ENCODE measurements at places on chromosomes 7 and 10. TPM values are rescaled to one million over a fixed set of nuclear protein-coding genes. Genes with fewer than 3 reads are reported as not detected.

TEX47 gene
- total RNA-seq = not detected

TMEM178B gene
- under 0.01 TPM for total RNA-seq

DNA sequence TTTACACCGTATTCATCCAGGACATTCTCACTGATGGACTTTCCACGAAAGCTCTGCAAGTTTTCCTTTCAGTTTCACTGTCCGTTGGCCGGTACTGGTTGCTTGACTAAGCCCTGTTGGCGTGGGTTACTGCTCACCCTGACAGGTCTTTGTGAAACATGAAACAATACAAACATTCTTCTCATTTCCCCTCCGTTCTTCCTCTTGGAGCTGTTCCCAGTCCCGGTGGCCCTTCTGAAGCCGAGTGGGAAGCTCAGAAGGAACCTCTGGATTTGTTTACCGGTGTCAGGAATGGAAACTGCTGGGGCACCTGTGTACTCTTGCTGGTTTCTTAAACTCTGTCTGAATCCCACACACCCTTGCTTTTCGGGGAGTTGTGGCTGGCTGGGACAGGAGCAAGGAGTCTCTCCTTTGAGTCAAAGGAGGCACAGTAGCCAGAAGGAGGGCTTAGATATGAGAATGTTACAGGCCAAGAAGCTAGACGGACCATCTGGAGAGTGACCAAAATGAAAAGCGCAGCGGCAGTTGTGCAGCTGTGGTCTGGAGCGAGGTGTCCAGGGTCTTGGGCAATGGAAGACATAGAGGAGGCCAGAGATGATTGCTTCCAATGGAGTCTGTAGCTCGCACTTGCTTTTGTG, 45.7 kb downstream of the LYZL2 start:
- peak; percentile 69 for DNase-seq

DNA sequence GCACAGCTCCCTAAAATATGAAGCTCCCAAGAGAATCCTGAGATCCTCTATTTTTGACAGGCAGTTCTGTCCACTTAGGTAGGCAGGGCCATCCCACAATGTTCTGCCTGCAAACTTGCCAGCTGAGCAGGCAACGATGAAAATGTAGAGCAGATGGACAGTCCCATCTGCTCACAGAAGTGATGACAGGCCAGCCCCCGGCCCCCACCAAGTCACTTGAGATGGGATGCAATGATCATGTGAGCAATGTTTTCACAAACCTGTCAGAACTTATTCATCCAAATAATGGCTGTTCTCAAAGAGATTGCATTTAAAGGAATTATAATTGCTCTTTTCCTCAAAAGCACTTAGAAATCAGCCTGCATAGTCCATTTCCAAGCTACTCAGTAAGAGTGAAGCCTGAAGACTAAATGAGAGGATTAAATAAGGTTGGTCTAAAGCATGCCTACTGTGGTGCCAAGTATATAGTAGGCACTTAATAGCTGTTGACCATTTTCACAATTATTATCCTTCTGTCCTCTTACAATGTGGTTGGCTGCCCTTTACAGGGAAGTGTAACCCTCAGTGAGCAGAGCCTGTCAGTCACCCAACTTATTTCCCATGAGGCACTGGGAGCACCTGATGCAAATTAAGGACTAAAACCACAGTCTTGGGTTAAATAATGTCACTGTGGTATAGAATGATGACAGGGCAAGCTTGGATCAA, 301.2 kb downstream of the FGFR2 start:
- DNase-seq = no peak

DNA sequence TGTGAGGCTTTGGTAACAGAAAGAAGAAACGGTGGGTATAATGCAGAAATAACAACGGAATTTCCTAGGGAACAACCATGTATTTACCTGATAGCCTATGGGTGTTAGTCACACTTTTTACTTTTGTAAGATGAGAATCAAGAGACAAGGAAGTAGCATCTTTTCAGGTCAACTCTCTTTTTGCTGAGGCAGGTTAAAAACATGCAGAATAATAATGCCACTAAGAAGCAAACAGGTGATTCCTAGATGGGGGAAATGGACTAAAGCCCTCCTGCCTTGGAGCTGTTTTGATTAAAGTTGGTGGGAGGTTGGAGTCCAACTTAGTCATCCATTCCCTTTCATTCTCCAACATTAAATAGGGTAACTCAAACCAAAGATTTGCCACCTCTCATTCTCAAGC, 2.0 kb upstream of the COL28A1 start:
- DNase-seq = no peak

Measured in bronchial epithelial cell (primary cell).